Fibroblast of the conjunctiva (primary cell): ENCODE measurements at places on chromosomes 2 and 18.

DNA sequence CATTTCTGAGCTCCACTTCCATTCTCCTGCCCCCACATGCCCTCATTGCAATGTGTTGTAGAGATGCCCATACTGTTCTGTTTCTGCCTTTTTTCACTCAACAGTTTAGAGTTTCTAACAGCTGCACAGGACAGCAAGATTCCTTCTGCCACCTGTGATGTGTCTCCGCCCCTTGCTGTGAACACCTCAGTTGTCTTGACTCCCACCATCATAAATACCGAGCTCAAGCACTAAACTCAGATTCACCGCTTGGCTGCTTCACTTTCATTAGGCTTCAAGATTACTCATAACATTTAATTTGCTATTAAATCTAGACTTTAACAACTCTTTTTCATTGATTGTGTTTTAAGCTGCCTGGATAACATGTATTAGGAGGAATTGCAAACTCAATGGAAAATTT, 141.0 kb downstream of the MAP2 start:
- DNase-seq: no peak

DNA sequence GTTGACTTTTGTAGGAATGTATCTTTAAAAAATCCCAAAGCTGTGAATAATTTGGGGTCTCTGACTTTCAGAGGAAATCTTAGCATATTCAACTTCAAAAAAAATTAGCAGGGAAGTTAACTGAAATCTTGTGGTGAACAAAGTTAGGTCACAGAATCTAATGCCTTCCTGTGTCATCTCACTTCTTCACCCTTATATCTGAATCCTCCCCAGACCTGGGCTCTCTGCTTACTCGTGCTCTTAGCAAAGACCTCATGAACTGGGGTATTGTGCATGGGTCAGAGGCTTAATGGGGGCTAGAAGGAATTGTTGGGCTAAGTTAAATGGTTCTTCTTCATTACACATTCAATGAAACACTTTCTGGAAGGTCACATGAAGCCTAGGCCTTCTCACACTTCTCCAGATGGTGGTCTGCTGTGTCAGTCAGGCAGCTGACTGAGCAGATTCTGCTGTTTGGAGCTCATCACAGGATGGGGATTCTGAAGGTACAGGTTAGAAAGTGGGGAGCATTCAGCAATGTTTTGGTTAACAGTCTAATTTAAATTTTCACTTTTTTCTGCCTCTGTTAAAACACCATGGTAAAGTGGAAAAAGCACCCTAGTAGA, 131.3 kb downstream of the SUCLG1 start:
- no peak for DNase-seq

DNA sequence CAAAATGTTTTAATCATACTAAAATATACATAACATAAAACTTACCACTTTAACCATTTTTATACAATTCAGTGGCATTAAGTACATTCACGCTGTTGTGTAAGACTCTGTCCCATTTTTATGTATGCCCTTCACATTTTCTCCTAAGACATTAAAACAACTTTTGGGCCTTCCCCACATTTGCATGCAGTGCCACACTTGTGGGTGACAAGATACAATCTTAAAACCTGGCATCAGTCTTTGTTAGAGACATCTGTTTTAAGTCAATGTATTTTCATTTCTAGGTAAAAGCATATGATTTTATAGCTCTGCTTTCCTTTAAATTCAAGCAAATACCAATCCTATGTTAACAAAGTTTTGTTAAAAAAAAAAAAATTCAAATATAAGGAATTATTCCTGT, 17.3 kb downstream of the SPRED2 start:
- DNase-seq: no peak

DNA sequence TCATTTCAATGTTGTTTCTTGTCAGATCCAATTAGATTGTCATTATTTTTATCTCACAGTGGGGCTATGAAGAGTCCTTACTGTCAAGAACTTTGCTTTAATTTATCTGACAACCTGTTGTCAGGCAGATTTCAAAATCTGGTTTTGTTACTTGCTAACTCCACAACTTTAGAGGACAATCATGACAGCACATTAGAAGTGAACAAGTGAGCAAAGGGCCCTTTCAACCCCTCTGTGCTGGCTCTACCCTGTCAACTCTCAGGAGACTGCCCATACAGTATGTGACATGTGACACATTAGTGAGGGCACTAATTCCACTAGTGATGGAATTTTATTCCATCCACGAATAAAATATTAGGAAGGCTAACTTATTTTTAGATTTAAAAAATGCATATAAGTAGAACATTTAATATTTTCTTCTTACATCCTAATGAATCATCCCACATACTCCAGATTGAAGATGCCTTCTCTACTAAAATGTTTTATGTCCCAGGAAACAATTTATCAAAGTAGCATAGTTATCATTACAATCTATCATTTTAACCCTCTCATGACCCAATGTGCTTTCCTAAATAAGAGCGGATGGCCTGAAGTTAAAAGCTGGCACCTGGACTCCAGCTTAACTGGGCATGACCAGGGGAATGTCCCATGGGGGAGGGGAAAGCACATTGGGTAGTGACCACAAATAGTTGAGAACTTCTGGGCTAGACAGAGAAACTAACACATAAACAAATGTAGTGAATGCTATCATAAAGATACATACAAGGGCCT, 97.6 kb upstream of the PPP1CB start:
- DNase-seq: no peak

DNA sequence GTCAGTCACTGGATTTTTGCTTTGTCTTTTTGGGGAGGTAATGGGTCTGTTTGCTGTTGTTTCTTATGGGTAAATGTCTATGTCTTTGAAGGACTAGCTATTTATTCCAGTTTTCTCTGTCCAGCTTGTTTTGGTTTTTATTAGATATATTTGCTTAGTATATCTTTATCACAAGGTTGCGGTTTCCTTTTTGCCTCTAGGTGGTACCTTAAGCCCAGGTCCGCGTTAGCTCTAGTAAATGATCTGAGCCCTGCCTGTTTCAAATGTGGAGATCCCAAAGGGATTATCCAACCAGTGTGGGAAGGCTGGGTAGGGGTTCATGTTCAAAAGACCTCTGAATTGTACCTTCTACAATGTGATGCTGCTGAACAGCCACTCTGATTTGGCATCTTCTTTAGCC, 114.5 kb downstream of the MYO3B start:
- no peak for DNase-seq

DNA sequence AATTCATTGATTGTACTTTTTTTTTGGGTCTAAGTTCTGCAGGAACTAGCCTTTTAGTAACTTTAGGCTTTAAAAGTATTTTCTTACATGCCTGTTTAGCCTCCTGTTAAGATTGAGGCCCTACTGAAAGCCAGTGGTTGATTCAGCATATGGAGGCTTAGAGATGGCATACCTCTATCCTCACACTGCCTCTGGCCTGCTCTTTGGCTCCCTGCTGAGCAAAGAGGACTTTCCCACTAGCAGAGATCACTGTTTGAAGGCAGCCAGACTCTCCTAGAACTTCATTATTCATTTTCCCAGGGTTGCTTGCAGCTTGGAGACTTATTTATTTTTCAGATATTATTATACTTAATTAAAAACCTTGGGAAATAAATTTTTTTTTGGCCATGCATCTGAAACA, 405.6 kb upstream of the MEX3C start:
- DNase-seq: no peak

- no peak for DNase-seq
These were observed 90.3 kb downstream of the MAPRE2 start for GRCh38 chr18:35131387-35132020.

- DNase-seq: no peak
These were observed 130.4 kb upstream of the ASB18 start for GRCh38 chr2:236394571-236394970.

GRCh38 chr2:198309673-198310280, 505.4 kb downstream of the PLCL1 start:
- DNase-seq: peak; percentile 14

DNA sequence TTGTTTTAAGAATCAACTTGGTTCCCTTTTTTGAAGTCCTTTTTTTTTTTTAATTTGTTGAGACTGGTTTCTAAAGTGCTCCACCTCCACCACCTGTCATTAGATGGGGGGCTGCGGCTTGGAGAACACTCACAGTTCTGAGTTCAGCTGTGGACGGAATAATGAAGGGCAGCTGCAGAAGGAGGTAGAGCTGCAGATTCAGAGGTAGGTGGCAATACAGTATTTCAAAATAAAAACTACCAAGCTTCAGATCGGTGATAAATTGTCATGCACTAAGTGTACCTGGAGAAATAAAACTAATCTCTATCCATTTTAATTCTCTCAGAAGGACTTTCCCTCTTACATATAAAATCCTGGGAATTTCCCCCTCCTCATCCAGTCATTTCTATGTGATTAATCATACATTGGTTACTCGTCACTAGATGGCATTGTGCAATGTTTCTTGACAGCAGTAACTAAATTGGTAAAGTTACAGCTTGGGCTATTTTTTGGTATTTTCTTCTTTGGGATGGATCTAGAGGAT, 81.1 kb upstream of the SLC39A10 start:
- DNase-seq: peak; percentile 66

GRCh38 chr18:22559414-22560274, 141.9 kb upstream of the CTAGE1 start:
- no peak for DNase-seq

DNA sequence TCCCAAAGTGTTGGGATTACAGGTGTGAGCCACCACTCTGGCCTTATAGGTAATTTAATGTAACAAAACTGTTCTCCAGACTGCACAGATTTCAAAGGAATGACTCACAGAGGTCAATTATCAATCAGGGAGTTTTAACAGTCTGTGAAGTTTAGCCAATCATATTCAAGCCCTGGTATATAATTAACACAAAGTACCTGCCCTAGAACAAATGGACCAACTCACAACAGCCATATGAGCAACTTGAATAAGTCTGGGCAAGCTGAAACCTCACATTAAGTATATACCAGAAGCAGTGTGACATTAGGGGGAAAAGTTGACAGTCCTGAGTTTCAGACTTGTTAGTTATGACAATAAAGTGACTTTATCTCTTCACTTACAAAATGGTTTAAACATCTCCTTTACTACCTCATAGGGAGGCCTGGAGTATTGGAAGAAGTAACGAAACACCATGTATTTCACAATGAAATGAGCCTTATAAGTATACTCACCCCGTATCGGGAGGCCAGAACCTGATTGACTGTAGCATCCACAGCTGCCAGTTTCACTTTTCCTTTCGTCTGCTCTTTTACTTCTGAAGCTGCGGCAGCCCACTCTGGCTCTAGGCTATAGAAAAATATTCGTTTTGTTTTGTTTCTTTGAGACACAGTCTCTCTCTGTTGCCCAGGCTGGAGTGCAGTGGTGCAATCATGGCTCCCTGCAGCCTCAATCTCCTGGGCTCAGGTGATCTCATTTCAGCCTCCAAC, 22.2 kb downstream of the PDIA6 start:
- DNase-seq: no peak

DNA sequence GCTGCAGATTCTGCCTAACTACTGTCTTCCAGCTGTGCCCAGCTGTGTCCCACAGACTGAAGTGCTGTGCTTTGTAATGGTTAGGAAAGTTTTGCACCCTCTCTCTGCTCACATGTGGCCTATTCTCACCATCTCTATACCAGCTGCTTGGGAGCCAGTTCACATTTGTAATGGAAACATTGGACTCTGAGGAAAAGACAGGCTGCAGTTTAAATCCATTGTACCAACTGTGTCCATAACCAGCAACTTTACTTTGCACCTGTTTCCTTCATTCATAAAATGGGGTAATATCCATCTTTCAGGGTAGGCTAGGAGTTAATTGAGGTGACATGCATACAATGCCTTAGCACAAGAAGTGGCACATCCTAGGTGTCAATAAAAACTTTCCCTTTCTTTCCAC, 344.0 kb downstream of the TNS1 start:
- DNase-seq: no peak

DNA sequence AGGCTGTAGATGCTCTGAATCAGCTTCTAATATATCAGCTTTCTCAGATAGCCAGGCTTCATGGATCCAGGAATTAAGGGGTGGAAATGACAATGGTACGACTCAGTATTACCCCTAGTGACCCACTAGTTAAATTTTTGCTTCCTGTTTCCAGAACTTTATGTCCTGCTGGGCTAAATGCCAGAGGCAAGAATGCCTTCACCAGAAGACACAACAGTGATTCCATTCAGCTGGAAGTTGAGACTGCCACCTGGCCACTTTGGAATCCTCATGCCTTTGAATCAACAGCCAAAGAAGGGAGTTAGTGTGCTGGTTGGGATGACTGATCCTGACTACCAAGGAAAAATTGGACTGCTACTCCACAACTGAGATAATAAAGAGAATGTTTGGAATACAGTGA, 239.1 kb downstream of the ASXL3 start:
- no peak for DNase-seq

DNA sequence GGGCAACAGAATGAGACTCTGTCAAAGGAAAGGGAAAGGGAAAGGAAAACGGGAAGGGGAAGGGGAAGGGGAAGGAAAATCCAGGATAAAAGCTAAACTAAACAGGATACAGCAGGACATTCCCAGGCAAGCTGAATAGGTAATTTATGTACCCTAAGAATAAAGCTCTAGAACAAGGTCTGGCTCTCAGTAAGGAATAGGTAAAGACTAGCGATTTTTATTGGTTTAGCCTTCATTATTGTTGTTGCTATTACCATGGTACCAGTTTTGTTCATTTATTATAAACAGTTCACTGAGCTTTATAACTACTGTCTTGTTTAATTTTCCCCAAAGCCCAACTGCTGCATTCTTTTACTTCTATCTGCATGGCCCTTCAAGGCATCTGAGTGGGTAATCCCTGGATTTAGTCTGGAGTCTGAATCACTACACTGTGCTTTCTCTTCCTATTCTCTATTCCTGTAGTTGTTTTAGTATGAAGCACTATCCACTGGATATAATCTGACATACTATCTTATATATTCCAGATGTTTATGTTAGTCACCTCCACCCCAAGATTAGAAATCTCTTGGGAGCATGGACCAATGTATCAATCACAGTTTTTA, 127.1 kb upstream of the TANK start:
- no peak for DNase-seq

GRCh38 chr2:226847090-226847489, 11.2 kb downstream of the RHBDD1 start:
- DNase-seq: no peak

DNA sequence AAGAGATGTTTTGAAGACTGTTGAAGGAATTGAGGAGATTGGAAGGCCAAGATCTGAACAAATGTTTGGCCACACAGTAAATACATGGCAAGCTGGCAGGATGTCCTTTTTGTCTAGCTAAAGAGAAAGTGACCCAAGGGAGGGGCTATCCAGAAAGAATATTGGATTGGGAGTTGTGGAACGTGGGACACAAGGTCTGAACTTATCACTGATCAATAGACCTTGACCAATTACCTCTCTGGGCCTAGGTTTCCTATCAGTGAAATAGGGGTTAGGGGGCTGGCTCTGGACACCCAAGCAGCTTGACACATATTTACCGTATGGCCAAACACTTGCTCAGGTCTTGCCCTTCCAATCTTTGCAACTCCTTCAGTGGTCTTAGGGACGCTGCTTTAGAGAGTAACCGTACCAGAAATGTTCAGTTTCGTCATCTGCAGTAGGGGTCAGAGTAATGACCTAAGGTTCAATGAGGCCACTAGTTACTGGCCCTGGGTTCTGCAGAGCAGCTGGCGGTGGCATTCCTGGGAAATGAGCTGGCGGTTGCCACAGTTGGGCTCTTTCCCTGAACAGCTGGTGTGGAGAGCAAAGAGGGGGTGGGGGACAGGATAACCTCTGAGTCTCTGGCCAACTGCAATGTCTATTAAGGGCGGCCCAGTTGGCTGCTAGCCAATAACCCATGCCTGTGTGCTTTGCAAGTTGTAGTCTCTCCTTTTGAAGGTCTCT, 70.1 kb upstream of the STPG4 start:
- peak; percentile 84 for DNase-seq
